T-helper 1 cell (primary cell): ENCODE measurements at places on chromosomes 1 and 21.

- DNase-seq: no peak
Observed at GRCh38 chr1:174768949-174769348, 230.8 kb upstream of the CACYBP start.

DNA sequence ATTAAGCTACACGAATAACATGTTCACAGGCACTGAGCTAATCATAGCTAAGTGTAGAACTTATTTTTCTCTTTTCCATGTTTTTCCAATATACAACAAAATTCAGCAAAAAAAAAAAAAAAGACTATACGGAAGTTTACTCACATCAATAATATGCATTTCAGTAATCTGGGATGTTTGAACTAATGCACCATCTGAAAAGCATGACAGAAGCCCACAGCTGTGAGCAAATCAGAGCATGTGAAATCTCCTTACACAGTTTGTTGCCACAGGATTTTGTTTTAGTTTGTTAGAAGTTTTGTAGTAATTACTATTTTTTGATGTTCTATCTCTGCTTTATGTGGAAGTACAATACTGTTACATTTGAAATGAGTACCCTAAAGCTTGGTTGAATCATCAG lies 1051.7 kb downstream of the TTLL7 start:
- DNase-seq: no peak

DNA sequence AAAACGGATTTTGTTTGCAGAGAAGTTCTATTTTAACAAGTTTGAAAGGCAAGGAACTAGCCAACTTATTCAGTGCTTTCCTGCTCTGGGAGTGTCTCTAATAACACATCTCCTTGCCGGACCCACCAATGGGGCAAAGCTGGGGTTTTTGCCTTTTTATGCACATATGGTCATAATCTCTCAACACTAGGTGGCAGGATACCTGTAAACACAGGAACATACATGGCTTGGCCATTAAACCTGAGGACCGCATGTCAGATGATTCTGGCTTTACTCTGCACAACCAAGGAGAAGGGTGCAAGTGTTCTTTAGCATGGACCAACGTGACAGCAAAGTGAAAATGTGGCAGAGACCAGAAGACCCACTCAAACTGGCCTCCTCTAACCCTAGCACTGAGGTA lies 4.9 kb downstream of the TMEM9 start:
- DNase-seq: no peak

- no peak for DNase-seq
Observed at GRCh38 chr1:97507863-97508262, 413.0 kb downstream of the DPYD start.

- DNase-seq: peak; percentile 33
Observed at GRCh38 chr1:53278298-53278725, 40.0 kb upstream of the MAGOH start.

DNA sequence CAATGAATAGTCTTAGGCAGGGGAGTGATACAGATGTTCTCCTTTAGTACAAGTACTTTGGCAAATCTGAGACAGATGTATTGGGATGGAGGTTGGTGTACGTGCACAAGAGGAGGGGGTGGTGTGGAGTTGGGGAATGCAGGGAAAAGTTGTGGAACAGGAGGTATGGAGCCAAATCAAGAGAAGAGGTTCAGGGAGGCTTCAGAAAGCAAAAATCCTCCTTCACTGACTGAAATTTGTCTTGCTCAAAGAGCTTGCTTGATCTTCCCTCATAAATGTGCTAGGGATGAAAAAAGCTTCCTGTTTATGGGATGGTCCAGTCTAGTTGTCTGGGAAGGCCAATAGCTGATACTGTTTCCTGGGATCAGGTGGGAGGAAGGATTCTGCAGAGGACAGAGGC lies 5.8 kb downstream of the RNF19B start:
- no peak for DNase-seq

- no peak for DNase-seq
Observed at GRCh38 chr1:5995871-5996630, 3.8 kb upstream of the NPHP4 start.

GRCh38 chr1:38580594-38580993 lies 279.0 kb downstream of the RRAGC start:
- DNase-seq: no peak

- DNase-seq: no peak
Observed at GRCh38 chr1:116439701-116440100, 66.7 kb downstream of the ATP1A1 start.

- no peak for DNase-seq
Observed at GRCh38 chr1:31010086-31010989, 55.2 kb downstream of the PUM1 start.

DNA sequence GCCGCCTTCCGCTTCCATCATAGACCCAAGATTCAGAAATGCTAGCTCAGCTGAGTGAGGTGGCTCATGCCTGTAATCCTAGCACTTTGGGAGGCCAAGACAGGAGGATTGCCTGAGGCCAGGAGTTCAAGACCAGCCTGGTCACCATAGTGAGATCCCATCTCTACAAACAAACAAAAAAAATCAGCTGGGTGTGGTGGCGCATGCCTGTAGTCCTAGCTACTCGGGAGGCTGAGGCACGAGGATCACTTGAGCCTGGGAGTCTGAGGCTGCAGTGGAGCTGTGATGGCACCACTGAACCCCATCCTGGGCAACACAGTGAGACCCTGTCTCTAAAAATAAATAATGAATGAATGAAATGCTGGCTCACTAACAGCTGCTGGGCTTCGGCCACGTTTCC lies 39.7 kb downstream of the TOMM20 start:
- DNase-seq: no peak

- no peak for DNase-seq
Observed at GRCh38 chr21:29676395-29676794, 263.4 kb downstream of the GRIK1 start.

GRCh38 chr1:183953031-183953430 lies 84.5 kb downstream of the COLGALT2 start:
- DNase-seq: no peak
